ENCODE measurements at places on chromosomes 5 and 9.

- DNase-seq = no peak
Observed at GRCh38 chr9:79195879-79196278, 375.9 kb upstream of the TLE4 start.

DNA sequence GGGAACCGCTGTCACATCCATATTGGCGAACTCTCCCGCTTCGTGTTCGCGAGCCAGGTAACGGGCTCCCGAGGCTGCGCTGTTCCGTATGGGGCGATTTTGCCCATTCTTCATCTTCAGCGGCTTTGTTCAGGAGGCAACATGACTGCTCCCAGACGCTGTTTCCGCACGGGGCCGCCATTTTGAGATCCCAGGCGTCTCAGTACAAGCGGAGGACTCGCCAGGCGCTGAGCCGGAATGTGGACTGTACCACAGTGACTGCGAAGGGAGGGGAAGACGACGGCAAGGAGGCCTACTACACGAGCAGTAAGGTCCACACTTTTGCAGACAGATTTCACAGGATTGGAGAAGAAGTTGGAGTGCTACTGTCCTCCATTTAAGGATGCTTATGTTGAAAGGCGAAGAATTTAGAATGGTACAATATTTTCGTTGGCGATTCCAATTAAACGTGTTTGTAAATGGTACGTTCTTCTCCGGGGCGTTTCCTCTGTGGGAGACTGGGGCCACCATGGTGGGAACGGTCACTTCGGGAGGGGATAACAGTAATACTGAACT is 41.6 kb upstream of the ZNF300 start:
- DNase-seq = no peak

- DNase-seq = no peak
Observed at GRCh38 chr9:83012168-83012921, 50.6 kb downstream of the RASEF start.

- no peak for DNase-seq
Observed at GRCh38 chr5:137791387-137791786, 37.2 kb upstream of the HNRNPA0 start.

DNA sequence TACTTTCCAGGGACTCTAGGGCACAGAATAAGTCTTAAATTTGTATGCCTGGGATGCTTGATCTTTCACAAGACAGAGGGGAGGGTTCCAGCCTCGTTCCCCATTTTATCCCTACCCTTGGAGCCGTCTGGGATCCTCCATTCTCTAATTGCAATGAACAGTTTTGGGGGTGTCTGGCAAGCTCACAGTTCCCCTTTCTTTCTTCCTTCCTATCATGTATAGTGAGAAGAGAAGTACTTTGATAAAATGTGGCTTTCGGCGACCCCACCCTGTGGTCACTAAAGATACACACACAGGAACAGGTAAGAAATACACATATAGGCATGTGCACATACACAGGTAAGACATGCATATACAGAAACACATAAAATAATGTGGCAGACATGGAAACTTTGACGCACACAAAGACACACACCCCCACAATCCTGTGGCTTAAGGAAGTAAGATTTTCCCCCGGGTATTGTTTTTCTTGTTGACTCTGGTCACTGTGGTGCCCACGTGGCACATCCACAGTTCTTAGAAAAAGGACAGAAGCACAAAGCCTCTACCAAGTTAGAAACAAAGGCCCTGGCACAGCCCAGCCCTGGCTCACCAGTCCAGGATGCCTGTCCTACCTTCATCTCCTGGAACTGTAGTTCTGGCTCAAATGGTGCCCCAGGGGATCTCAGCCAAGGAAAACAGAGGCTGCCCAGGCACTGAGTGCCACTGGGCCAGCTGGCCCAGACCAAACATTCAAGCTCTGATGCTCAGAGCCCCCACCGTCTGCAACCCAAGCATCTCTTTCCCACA is 6.3 kb upstream of the SMU1 start:
- no peak for DNase-seq

- DNase-seq = no peak
Observed at GRCh38 chr5:180153099-180153498, 55.9 kb downstream of the RASGEF1C start.

DNA sequence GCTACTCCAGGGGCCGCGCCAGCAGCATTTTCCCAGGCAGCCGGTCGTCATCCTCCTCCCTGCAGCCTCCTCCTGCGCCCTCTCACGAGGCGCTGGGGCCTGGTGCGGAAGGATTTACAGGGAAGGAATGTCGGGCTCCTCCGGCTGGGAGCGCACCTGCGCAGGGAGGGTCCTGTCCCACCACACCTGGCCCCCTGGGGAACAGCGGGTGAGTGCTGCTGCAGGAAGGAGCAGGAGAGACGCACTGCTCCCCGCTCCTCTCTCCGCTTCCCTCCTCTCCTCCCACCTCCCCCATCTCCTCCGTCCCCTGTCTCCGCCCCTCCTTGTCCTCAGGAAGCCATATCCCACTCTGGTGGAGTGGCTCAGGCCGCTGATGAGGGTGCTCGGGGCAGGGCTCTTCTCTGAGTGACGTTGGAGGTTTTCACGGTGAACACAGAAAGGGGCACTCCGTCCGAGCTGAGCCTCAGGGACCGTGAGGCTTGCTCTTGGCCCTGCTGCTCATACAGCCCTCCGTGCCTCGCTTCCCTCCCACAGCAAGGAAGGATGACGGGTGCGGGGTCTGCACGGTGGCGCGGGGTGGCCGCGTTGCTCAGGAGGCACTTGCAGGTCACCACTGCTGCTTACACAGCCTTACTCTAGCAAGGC is 31.3 kb downstream of the IRX4 start:
- no peak for DNase-seq

DNA sequence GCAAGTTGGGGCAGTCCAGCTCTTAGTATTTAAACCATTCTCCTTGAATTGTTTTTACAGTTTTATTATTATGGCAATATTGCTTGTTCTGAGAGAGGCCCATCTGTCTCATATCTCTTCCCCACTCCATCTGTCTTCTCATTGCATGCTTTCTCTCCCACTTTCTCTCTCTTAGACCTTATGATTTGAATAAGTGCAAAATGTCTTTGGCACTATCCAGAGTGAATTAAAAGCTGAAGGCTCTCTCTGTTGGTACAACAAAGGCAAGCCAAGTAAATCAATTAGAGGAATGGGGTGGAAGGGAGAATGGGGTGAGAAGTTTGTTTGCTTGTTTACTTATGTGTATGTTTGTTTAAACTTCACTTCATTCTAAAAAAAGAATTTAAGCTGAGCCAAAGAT is 195.3 kb upstream of the RFX3 start:
- DNase-seq = no peak

DNA sequence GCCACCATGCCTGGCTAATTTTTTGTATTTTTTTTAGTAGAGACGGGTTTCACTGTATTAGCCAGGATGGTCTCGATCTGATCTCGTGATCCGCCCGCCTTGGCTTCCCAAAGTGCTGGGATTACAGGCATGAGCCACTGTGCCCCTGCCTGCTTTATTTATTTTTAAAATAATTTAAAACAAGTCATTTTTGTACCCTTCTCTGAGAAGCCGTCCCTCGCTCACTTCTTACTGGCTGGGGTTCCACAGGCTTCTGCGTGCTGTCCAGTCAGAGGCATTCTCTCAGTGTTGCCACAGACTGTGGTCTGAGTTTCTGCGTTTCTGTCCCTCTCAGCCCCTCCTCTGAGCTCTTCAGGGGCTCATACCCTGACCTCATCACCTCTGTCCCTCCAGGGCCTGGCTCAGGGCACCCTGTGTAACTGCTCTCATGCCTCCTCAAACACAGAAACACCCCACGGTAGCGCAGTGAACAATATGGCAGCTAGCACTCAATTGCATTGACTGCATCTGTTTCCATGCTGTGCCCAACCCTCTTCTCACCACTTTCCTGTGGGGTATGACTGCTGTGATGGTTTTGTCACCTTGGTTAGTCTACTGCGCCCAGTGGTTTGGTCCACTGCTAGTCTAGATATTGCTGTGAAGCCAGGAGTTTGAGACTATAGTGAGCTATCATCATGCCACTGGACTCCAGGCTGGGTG is 44.3 kb upstream of the SH3PXD2B start:
- no peak for DNase-seq

GRCh38 chr9:137745541-137745991 is 126.8 kb downstream of the EHMT1 start:
- DNase-seq = no peak

DNA sequence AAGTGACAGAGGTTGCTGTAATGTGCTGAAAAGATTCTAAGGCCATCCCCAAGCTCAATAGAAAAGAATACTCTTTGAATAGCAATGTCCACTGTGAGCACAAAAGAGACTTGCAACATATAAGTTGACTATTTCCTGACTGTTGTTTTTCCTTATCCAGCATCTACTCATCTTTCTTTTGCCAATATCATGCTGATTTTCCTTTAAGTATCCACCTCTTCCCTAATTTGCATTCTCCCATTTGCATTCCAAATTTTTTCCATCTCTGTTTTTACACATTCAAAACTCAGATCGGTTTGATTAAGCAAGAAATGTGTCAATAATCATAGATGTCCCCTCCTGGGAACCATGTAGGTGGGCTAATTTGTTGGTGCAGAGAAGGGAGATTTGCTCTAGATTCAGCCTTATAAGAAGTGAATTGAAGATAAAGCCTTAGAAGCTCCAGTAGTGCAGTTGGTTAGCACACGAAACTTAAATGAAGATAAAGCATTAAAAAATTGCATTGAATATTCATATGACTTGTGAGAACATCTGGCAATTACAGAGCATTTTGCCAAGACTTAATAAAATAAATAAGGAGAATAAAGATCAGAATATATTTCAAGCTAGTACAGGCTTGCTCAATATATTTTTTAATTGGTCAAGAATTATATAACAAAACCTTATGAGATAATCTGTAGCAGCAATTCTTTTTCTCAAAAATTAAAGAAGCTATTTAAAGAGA is 267.6 kb downstream of the TMEM167A start:
- DNase-seq = no peak

DNA sequence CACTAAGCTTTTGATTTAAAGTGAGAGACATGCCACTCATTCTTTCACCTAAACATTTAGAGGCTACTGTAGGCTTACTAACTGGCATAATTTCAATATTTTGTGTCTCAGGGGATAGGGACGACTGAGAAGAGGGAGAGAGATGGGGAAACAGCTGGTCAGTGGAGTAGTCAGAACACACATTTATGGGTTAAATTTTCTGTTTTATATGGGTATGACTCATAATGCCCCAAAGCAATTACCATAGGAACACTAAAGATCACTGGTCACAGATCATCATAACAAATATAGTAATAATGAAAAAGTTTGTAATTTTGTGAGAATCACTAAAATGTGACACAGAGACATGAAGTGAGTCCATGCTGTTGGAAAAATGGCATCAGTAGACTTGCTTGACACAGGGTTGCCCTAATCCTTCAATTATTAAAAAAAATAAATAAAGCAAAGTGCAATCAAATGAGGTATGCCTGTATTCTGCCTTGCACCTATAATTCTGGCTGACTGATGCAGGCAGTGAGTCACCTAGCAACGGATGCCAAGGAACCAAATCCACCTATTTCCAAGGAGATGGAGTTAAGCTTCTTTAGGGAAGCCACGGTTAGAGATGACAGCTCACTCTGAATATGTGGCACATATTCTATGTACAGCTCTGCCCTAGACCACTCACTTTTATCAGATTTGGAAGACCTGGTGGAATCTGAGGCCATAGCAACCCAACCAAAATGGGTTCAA is 166.1 kb downstream of the MARCHF11 start:
- DNase-seq = no peak

- no peak for DNase-seq
Observed at GRCh38 chr9:116629634-116630033, 57.5 kb upstream of the TRIM32 start.

DNA sequence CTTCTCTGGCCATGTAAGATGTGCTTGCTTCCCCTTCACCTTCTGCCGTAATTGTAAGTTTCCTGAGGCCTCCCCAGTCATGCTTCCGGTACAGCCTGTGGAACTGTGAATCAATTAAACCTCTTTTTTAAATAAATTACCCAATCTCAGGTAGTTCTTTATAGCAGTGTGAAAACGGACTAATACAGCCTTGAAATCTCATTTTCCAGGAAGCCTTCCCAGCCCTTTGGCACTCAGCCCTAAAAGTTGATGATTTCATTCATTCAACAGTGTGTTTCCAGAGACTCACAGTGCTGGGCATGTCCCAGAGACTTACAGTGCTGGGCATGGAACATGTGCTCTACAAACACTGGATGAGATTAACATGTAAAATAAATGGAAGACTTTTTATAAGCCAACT is 135.8 kb downstream of the DCP2 start:
- DNase-seq = no peak

DNA sequence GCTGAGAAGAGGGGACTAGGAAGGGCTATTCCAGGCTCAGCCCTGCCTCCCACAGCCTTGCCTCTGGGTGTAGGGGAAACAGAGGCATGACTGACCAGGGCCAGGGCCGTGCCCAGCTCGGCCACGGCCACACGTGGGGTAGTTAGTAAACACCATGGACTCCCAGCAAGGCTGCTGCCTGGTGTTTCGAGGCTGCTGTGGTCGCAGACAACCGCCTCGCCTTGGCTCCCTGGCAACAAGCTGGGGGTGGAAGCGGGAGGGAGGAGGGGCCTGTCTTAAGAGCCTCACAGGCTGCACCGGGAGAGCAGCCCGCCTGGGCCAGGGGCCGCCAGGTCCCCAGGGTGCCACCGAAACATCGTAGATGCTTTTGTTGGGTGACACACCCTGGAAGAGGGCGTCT is 90.2 kb upstream of the CACNA1B start:
- DNase-seq = no peak
